ENCODE measurements at places on chromosomes 3 and 15.

DNA sequence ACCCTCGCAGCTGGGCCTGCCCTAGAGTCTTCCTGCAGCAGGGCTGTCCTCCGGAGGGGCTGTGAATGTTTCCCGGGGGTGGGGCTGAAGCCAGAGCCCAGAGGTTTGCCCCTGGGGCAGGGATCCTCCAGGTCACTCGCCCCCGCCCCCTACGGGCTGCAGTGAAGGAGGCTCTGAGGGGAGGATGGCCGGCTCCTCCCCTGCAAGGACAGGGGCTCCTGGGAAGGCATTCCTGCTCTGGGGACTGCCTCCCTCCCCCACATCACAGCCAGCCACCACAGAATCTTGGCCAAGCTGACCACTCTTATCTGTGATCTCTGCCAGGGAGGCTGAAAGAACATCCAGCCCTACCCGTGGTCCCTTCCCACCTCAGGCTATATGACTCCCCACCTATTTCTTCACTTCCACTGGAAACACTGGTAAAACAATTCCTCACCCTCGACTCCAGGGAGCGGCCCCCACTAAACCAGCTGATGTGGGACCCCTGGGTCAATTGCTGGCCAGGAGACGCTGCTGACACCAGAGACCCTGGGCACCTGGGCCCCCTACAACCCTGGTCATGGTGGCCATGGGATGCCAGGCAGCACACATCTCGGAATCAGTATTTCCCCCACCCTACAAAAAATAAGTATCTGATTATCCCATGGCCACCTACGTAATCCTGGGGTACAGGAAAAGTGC lies 66.0 kb downstream of the HMCES start:
- no peak for DNase-seq

- no peak for DNase-seq
These were observed 37.8 kb upstream of the HRH1 start for GRCh38 chr3:11116336-11117059.

GRCh38 chr3:108097322-108098002 lies 6.6 kb upstream of the CD47 start:
- no peak for DNase-seq

GRCh38 chr3:126314790-126315658 lies 42.2 kb downstream of the KLF15 start:
- DNase-seq, result no peak

DNA sequence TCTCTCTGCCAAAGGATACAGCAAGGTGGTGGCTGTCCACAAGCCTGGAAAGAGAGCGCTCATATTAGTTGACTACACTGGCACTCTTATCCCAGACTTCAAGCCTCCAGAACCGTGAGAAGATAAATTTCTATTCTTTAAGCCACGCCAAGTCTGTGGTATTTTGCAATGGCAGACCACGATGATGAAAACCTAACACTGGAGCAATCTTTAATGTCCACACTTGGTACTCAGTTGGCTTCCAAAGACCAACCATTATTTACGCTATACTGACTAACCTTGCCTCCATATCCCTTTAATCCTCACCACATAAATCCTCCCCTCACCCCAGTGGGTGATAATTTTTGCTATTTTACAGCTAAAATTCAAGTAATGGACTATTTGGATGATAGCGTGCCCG lies 16.9 kb upstream of the LACTB start:
- no peak for DNase-seq

Data from SIG-M5 (cell line).